GM12878 (cell line): ENCODE measurements at places on chromosomes 3 and 15. TPM values are rescaled to one million over a fixed set of nuclear protein-coding genes. Genes with fewer than 3 reads are reported as not detected.

DNA sequence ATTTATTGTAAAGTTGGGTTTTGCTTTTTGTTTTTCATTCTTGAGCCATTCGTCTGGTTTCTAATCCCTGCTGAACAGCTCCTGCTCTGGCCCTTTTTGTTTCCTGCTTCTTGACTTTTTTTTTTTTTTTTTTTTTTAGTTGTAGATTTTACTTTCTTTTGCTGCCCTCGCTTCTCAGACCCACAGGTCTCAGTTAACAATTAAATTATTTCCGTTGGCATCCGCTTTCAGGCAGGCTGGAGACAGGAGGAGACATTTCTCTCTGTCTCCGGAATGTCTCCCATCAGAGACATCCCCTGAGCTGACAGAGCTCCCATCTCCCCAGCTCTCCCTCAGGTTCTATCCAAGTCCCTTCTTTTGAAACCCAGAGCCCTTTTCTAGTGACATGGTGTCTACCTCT is 68.6 kb downstream of the SLC6A6 start:
- DNase-seq = no peak

DNA sequence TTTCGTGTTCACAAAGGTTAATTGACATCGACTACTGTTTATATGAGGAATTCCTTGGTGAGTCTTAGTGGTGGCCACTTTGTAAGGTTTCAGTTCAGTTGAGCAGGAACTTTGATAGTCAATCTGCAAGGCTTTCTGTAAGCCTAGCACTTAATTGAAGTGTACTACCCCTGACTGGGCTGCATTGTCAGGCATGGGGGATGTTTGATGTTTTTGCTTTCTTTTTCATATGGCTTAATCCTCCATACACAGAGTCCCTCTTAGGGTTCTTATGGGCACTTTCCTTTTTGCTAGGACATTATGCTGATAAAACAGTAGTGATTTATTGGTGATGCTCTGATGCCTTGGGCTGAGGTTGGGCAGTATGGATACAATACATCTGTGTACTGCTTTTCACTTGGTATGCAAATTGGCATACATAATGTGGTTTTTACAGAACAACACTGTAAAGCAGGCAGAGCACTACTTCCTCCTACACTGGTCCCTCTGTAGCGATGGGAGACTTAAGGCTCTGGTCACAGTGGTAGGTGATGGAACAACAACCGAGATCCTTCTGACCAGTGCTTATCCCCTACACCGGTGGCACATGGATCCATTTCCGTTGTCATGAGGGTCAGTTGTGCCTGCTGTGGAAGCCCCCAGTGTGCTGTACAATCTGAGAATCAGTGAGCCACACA is 261.0 kb downstream of the MFSD1 start:
- no peak for DNase-seq

DNA sequence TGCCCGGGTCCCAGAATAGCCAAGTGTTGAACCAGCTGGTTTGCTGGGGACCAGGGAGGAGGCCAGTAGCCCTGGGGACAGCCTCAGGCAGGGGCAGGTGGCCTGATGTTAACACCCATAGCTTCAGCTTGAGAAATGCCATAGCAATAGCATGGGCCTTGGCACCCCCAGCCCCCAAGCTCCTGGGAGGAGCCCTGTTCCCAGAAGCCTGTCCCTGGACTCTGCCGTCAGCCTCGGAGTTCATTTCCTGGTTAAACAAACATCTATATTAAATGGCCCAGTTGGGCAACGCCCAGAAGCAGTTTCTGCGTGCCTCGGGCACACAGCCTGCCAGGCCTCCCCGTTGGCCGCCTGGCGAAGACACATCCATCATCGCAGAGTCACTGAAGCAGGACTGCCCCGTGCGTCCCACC is 58.2 kb downstream of the FGD5 start:
- DNase-seq = no peak

DNA sequence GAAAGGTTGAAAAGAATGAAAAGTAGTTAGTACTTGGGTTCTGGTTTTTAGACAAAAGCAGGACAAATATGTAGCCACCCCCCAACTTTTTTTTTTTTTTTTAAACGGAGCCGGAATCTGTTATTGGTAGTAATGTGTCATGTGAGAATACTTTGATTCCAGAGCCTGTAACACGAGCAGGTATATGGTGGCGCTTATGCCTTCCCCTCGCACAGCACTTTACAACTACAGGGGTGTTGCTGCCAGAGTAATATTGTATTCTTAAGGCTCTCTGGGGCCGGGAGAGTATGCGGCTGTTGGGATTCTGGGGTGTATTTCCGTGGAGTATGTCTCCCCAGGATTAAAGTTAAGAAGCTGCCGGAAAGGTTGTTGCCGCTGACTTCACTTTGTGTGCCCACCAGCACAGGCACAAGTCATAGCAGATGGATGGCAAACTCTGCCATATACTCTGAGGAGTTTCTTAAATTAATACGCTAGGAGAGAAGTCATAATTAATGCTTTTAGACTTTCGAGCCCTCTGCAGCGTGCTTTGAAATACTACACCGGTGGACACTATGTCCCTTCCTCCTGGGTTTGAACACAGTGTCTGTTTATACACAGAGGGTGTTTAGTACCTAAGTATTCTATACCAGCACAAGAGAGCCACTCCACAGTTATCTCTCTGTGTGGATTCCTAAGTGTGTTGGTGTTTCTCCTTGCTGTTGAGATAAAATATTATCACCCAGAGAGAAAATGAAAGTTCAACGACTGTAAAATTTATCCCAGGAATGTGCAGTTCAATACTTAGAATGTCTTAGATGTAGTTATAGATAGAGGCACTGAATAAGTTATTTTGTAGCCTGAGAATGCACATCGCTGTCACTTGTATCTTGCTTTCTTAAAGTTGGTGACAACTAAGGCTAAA is 1.4 kb downstream of the MBNL1 start:
- DNase-seq = no peak

GRCh38 chr3:127391436-127392155 is 103.8 kb upstream of the PRR20G start:
- DNase-seq = no peak

DNA sequence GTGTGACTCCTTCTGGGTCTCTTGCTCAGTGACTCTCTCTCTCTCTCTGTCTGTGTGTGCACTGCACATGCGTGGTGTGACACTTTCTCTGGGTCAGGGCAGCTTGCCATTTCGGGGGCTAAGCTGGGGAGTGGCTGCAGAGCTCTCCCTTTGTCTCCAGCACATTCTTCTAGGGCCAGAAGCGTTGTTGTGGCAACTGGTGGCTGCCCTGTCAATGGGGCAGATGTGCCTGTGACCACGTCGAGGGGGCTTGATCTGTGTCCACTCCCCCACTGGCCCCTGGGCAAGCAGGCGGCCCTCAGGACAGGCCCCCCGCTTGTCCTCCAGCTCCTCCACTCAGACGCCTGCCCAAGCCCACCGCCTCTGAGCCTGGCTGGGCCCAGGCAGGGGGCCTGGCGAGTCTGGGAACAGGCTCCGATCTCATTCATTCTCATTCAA is 67.8 kb downstream of the WNT7A start:
- no peak for DNase-seq

GRCh38 chr15:60396560-60396957 is 1.2 kb downstream of the ANXA2 start:
- no peak for DNase-seq

DNA sequence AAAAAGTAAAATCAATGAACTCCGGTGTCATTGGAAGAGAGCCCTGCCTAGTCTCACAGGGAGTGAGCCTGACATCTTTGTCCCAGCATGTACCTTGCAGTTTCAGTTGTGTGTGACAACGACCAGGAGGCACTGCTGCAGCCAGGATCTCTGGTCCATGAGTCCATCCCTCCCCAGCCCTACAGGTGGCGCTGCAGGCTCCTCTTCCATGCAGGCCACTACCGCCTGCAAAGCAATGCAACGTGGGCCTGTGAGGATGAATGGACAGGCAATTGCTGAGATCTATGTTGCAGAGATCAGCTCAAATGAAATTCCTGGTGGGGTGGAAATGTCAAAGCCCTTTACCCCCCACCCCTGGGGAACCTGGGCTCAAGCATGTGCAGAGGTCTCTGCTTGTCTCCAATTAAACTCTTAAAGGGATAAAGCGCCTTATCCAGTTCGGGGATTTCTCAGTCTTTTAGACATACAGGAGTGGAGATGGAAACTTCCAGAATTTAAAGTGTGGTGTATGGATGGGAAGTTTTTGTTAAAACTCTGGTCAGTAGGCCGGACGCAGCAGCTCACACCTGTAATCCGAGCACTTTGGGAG is 35.8 kb downstream of the TKT start:
- peak; percentile 17 for DNase-seq

GRCh38 chr15:77019521-77020331 is 24.8 kb downstream of the PSTPIP1 start:
- DNase-seq = no peak

DNA sequence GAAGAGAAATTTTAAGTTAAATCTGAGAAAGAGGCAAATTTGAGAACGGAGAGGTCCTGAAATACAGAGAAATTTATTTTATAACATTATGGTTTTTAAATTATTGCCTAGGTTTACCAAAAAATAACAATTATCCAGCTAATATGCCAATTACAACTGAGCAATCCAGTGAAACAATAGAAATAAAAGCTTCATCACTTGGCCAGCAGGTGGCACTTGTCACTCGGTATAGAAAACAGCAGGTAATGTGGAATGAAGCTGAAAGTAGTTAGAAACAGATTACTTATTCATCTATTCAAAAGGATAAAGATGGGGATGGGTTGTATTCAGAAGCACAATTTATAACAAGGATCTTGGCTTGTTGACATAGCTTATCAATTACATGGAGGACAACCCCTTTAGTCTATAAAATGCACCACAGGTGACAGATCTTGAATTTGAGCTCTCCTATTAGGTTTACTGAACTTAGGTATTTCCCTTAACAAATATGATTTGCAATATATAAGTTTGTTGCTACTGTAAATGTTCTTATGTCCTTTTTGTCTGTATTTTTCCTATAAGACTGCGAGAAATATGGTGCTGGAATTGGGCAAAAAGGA is 70.1 kb upstream of the GUCA1C start:
- peak; percentile 19 for DNase-seq

- no peak for DNase-seq
These were observed 20.7 kb upstream of the SLC25A26 start for GRCh38 chr3:66200147-66200546.

DNA sequence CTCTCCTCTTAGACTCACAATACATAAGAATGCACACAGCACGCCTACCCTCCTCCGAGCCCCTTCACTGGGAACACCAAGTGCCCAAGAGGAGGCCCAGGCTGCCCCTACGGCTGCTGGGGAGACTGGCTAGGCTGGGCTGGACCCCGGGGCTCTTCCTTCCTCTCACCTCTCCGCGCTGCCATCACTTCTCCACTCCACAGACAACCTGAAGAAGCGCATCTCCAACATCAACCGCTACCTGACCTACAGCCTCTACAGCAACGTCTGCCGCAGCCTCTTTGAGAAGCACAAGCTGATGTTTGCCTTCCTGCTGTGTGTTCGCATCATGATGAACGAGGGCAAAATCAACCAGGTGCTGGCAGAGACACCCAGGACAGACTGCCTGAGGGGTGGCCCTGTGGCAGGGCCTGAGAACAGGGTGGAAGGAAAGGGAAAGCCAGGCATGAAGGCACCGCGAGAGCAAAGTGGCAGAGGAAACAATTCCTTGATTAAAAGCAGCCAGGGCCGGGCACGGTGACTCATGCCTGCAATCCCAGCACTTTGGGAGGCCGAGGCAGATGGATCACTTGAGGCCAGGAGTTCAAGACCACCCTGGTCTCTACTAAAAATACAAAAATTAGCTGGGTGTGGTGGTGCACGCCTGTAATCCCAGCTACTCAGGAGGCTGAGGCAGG is 51.6 kb downstream of the SEMA3G start:
- DNase-seq = no peak

GRCh38 chr3:135215516-135215915 is 420.5 kb downstream of the EPHB1 start:
- DNase-seq = no peak

- DNase-seq = no peak
These were observed 596 bp downstream of the BTD start for GRCh38 chr3:15602146-15602536.

DNA sequence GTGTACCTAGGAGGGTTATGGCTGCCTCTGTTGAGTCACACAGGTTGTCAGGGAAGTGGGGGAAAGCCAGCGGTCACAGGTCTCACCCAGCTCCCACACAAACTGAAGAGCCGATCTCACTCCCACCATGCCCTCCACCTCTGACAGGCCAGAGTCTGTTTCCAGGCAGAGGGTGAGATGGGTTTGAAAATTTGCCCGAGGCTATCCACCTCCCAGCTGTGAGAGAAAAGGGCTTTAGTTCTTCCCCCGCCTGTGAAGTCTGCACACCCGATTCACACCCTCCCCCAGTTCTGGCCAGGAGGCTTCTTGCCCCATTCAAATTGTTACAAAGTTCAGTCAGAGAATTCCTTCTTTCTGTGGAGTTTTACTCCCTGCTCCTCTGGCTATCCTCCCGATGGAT is 446.9 kb downstream of the EDEM1 start:
- DNase-seq = no peak

DNA sequence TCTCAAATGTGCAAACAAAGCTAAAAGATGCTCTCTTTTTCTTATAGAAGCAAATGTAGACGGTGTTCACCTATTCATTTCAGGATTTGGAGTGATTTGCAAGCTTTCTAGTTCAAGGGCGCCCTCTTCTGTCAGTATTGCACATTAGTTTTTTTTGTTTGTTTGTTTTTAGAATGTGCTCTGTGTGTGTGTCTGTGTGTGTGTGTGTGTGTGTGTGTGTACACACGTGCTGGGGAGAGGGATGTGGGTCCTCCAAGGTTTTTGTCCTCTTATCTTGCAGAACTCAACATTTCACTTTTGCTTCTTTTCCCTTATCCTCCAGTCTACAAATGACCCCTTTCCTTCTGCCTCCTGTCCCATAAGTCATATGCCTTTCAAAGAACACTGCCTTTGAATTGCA is 23.5 kb downstream of the DNAH1 start:
- DNase-seq = peak; percentile 34

GRCh38 chr3:155317211-155317610 is 23.7 kb upstream of the STRIT1 start:
- DNase-seq = no peak

- no peak for DNase-seq
These were observed 24.3 kb downstream of the CCR3 start for GRCh38 chr3:46266598-46266997.

DNA sequence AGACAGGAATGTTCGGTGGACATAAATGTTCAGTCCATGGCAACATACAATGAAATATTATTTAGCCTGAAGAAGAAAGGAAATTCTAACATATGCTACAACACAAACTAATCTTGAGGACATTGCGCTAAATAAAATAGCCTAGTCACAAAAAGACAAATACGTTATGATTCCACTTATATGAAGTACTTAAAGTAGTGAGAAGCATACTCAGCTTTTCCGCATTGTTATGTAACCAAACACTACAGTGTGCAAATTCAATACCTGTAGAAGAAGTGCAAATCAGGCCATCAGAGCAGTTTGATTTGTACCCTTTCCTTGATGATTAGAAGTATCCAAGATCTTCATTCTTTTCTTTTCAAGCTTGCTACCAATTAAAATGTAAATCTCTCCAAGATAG is 1023.4 kb upstream of the NR2F2 start:
- no peak for DNase-seq

The RASGRP1 gene
- polyA plus RNA-seq = 3.9 and 9.9 TPM in 2 replicates

The CCR1 gene
- 2.3 and 3.2 TPM in 2 replicates for polyA plus RNA-seq

The KBTBD8 gene
- 13.5 and 14.9 TPM in 2 replicates for polyA plus RNA-seq

The ROPN1 gene
- not detected in 2 replicates for polyA plus RNA-seq

The NAALADL2 gene
- 6.9 and 10.8 TPM in 2 replicates for polyA plus RNA-seq

The ZBBX gene
- 0.34 TPM in 1 of 2 replicates, not detected in the other for polyA plus RNA-seq
